ENCODE measurements at places on chromosomes 3 and 15.

DNA sequence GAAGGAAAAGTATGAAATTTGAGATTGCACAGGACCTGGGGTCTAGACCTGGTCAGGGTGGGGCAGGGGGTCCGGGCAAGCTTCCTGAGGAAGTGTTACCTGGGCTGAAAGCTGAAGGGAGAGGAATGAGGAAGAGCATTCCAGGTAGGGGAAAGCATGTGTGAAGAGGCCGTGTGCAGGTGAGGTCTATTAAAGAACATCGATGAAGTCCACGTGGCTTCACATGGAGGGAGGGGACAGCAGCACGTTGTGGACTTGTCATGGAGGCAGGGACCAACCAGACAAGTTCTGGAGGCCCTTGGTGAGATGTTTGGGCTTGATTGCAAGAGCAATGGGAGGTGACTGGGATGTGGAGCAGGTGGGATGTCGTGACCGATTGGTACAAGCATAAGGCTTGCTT is 47.1 kb downstream of the IDH2 start:
- no peak for DNase-seq

DNA sequence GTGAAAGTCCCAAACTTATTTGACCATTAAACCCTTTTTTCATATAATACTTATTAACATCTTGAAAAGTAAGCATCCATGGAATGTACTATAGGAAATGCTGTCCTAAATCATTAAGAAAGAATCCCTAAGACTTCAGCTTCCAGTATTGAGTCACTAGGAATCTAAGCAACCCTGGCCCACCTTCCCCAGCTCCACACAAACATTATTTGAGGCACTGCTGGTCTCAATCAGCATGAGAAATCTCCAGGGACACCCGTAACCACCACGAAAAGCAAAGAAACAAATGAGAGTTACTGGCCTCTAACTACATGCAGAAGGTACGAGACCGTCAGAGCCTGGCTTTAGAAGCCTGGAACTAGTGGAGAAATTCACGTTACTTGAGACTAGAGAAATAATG is 68.2 kb downstream of the POLQ start:
- DNase-seq: no peak

DNA sequence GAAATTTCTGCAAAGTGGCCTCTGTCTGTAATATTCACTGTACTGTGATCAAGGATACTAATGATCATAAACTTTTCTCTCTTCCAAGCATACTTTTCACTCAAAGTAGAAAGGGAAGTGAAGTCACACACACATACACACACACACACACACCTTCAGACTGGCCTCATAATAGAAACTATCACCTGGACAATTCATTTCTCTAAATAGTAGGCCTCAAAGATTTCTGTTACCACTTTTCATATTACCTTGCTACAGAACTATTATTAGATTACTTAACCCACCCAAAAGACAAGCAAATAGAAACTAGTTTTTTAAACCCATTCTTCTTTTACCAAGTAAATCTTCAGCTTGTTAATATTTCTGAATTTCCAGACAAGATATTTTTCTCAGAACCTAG is 12.2 kb downstream of the CPB1 start:
- DNase-seq: no peak

DNA sequence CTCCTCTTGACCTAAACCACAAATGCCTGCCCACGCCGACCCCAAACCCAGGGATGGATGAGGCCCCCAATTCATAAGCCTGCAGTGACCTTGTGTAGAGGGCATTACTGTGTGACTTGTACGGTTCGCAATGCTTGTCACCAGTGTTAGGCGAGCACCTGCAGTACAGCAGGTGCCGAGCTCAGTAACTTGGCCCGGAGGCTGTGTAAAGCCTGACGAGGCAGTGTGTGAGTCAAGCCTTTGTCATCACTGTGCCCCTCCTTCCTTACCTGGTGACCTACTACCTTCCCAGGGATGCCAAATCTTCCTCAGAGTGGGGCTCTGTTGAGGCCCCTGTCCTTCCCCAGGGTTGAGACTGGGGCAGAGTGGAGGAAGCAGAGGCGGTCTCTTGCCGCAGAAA is 37.2 kb upstream of the TMEM115 start:
- DNase-seq: no peak

DNA sequence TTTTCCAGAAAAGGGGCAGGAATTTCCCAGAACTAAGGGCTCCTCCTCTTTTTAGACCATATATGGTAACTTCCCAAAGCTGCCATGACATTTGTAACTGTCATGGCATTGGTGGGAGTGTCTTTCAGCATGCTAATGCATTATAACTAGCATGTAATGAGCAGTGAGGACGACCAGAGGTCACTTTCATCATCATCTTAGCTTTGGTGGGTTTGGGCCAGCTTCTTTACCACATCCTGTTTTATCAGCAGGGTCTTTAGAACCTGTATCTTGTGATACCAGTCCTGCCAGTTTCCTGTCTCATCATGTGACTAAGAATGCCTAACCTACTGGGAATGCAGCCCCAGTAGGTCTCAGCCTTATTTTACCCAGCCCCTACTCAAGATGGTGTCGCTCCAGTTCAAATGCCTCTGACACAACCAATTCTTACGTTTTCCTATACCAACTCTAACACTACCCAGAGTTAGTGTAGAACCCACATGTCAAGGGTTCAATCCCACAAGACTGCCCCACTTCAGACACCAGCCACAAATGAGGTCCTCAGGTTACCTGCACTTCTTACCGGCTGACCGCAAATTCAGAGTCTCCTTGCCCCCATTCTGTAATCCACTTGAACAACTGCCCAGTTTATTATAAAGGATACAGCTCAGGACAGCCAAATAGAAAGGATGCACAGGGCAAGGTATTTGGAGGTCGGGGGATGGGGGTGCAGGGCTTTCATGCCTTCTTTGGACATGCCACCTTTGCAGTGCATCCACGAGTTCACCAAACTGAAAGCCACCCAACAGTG is 17.7 kb downstream of the FOXB1 start:
- no peak for DNase-seq
